ENCODE measurements at places on chromosomes 5 and 9.

GRCh38 chr5:125717209-125717608 is 706.0 kb upstream of the GRAMD2B start:
- DNase-seq = no peak

DNA sequence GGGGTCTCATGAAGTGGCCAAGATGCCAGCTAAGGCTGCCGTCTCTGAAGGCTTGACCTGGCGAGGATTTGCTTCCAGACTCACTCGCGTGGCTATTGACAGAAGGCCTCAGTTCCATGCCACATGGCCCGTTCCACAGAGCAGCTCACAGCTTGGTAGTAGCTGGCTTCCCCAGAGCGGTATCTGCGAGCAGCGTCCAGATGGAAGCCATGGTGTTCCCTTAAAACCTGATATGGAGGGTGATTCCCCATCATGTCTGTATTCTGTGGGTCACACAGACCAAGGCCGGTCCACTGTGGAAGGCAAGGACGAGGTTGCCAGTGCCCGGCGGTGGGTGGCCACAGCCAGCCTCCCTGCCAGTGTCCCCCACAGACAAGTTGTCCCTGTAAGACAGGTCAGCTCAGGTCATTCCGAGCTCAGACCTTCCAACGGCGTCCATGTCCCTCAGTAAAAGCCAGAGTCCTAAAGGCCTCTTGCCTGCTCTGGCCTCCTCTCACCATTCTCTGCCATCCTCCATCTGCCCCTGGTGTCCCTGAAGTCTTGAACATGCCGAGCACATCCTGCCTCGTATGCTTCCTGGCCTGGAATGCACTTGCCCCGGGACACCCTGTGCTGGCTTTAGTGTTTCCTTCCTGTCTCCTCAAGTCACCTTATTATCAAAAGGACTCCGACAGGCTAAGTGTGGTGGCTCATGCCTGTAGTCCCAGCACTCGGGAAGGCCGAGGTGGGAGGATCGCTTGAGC is 61.3 kb upstream of the LRRTM2 start:
- DNase-seq = no peak

DNA sequence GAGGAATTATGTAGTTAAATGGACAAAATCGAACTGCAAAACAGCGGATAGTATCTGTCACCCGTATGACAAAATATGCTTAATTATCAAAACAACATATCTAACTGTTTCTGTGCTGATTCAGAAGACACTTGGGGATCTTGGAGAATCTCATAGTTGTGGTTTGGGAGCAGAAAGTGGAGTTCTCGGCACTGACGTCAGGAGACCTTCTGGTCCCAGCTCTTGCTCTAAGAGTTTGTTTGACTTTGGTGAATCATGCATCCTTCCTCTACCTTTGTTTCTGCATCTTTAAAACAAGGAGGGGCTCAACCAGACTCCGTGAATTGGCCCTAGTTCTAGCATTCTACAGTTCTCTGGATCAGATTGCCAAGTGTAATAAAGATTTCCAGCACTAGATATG is 37.0 kb upstream of the TAF1L start:
- DNase-seq = no peak

- no peak for DNase-seq
These were observed 102.3 kb upstream of the MAP3K1 start for GRCh38 chr5:56712895-56713591.

GRCh38 chr5:93602241-93603077 is 19.4 kb downstream of the NR2F1 start:
- no peak for DNase-seq

GRCh38 chr5:112064956-112065355 is 308.0 kb upstream of the NREP start:
- no peak for DNase-seq

- DNase-seq = no peak
These were observed 1983.0 kb upstream of the C9orf72 start for GRCh38 chr9:29556317-29556716.

DNA sequence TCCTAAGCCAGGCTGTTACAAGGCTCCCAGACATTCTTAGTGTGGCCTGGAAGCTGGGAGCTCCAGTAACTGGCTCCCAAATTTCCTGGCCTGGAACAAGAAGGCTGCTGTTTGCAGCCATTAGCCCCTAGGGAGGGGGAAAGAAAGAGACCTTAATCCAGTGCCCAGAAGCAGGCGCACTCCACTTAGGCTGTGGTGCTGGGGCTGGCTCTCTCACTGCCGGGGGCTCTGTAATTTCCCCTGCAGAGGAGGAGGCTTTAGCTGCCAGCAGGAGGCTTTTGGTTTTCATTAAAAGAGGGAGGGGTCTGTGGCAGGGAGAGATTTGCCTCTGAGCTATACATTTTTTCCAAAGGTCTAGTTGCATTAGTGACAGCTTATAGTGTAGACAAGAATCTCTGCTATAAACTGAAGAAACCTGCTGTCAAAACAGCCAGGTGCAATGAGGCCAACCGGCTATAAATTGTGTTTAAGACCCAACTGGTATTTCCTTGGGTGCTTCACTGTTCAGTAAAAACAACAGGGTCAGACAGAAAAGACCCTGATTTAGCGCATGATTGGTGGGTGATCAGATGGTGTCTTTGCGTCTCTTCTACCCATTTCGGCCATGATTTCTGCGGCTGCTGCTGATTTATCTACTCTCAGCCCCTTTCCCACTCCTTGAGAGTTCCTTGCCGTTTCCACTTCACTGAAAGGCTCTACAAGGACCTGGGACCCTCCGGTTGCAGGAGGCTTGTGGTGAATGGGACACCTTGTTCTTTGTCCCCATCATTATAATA is 254.6 kb downstream of the AOPEP start:
- DNase-seq = no peak

GRCh38 chr5:32690153-32690552 is 21.0 kb upstream of the NPR3 start:
- no peak for DNase-seq

- no peak for DNase-seq
These were observed 233.8 kb downstream of the GAS1 start for GRCh38 chr9:86713470-86713869.

DNA sequence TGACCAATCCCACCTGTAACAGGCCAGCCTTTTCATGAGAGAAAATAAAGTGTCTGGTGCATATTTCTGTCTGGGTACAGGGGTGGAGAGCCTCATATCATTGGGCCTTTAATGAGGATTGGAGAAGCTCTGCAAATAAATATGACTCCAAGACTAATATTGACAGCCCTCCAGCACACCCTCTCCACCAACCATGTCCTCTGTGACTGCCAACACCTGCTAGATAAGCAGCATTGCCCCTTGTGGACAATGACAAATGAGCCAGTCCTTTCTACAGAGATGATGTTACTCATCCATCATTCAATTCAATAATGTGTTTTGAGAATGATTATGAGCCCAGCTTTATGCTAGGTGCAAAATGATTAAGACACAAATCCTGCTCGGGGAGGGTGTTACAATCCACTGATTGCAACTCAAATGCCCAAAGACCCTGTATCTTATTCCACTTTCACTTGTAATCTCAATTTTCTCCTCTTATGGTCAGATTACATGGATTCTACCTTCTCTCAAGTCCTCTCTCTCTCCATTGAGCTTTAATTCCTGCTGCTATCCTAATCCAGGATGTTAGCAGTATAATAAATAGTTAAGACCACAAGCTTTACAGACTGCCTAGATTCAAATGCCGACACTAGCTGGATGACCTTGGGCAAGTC is 2.1 kb upstream of the GFRA3 start:
- DNase-seq = no peak
